ENCODE measurements at places on chromosomes 2 and 18.

GRCh38 chr2:238493880-238494572 lies 67.3 kb downstream of the ASB1 start:
- no peak for DNase-seq

- no peak for DNase-seq
Observed at GRCh38 chr18:3793545-3793944, 343.6 kb downstream of the TGIF1 start.

GRCh38 chr2:28528206-28528605 lies 32.3 kb downstream of the PLB1 start:
- DNase-seq, result no peak

DNA sequence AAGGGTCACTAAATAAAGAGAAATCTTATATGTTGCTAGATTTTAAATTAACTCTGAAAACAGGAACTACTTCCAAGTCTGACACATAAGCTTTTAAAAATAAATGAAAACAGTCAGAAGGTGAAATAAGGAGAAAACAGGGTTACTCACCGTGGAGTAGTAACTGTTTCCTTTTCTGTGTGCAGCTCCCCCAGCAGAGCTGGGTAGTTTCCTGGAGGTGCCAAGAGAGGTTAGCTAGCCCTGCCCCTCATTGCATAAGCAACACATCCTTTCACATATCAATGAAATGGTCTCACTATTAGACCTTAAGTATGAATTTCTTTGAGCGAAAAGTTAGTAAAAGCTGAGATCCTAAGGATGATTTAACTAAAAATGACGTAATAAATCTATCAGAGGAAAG lies 54.0 kb upstream of the GPR75 start:
- DNase-seq, result no peak

GRCh38 chr18:62999392-62999791 lies 284.1 kb downstream of the PHLPP1 start:
- peak; percentile 3 for DNase-seq

DNA sequence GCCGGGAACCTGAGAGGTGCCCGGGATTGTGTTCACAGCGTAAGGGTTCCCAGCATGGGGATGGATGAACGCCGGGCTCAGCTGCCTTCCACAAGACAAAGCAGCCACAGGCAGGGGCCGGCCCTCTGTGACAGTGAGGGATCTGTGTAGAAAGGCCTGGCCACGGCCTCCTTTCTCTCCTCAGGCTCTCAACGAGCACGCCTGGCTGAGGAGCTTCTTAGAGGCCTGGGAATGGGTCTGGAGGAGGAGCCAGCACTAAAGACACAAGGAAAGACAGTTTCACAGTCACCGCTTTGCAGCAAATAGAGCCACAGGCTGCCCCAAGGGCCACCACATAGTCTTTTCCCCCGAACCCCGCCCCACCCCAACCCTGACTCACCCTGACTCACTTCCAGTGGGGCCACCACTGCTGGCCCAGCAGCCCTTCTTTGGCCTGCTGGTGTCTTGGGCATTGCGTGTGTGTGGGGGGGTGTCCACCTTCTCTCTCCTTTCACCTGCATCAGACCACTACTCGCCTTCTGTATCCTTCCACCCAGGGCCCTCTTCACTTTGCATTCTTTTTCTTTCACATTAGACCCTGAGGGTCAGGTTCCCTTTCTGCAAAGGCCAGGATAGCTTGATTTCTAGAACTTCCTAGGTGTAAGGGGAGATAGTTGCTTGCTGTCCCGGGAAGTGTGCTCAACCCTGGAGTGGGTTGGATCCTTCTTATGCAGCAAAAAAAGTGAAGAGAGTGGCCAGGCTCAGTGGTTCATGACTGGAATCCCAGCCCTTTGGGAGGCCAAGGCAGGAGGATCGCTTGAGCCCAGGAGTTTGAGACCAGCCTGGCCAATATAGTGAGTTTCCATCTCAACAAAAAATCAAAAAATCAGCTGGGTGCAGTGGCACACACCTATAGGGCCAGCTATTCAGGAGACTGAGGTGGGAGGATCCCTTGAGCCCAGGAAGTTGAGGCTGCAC lies 19.3 kb upstream of the HPCAL1 start:
- DNase-seq, result peak; percentile 41

- DNase-seq, result no peak
Observed at GRCh38 chr2:130375291-130376266, 19.7 kb downstream of the PTPN18 start.

GRCh38 chr2:224584111-224584784 lies 915 bp downstream of the CUL3 start:
- DNase-seq, result no peak

GRCh38 chr2:231676243-231676642 lies 32.1 kb upstream of the PTMA start:
- no peak for DNase-seq

- no peak for DNase-seq
Observed at GRCh38 chr2:64876137-64876647, 113.0 kb upstream of the SLC1A4 start.

- no peak for DNase-seq
Observed at GRCh38 chr2:126893606-126894005, 5.1 kb upstream of the TEX51 start.

DNA sequence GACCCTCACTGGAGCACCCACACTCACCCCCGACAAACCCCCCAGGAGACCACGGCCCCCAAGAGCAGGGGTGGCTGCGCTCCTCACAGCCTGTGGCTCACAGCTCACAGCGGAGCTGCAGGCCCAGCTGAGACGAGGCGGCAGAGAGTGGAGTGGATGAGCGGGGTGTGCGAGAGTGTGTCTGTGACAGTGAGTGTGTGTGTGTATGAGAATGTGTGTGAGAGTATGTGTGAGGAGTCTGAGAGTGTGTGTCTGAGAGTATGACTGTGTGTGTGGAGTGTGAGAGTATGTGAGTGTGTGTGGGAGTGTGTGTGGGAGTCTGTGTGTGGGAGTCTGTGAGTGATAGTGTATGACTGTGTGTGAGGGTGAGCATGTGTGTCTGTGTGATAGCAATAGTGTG lies 55.3 kb upstream of the ID2 start:
- no peak for DNase-seq

DNA sequence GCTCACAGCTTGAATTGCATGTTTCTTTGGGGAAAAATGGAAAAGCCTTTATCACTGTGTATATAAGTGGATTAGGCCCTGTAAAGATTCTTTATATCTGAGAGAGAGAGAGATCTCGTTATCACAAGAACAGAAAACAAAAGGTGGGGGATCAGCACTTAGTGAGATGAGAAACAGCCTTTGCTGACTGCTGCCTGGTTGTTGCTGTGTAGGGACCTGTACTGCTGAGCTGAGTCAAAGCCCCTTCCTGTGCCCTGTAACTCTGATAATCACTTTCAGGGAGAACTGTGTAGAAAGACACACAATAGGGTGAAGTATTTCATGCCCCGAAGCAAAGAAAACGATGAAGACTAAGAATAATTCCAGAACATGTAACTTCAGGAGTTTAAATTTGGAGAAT lies 30.6 kb upstream of the FAM237A start:
- no peak for DNase-seq

DNA sequence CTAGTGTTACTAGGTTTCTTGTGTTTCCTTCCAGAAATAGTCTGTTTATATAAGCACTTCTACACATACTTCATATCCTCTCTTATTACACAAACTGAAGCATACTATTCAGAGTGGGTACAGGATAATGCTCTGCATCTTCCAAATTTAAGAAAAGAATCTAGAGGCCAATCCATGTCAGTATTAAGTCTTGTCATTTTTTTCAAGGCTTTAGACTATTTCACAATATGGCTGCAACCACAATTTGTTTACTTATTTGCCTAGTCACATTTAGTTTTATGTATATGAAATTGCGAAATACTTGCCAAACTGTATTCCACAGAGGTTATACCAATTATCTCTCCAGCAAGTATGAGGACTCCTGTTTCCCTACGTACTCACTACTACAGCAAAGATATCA lies 27.9 kb downstream of the IWS1 start:
- DNase-seq, result no peak

DNA sequence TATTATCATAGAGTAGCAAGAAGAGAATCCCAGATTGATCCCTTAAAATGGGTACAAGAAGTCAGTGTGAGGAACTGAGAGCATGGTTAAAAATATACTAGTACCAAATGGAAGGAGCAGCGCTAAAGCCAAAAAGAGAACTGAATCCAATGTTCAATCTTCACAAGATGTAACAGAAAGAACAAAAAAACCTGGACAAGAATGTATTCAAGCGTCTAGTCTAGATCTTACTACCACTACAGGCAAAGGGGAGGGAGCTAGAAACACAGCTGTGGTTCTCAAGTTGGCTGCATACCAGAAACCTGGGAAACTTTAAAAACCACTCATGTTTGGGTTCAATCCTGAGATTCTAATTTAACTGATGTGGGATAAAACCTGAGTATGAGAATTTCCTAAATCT lies 57.5 kb downstream of the PIAS2 start:
- DNase-seq, result no peak

DNA sequence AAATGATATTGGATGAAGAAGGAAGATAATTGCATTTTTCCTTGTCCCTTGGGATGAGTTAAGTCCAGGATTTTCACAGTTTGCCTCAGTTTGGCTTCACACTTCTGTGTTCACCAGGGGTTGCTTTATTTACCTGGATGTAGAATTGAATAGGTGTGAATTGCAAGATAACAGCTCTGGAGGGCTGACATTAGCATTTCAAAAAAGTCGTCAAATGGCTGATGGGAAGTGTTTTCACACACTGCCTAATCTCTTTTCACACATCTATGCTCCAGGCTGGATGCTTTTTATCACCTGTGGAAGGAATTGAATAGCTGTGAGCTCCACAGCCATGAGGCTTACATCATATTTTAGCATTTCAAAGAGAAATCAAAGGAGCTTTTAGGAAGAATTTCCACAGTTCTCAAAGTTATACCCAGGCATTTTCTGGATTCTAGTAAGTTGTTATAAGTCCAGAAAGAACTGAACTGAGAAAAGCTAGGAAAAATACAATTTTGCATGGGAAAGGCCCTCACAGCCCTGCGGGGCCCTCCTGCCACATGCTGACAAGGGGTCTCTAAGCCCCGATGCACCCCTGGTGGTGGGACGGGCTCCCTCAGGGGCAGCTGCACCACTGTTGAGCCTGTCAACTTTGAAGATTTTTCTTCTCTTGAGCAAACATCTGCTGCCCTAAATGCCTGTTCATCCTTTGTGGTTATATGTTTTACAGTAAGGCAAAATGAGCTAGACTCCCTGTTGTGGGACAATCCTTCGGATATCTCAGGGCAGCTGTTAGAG lies 43.9 kb downstream of the TEX51 start:
- DNase-seq, result no peak

GRCh38 chr18:9032519-9032918 lies 70.0 kb upstream of the NDUFV2 start:
- DNase-seq, result no peak

DNA sequence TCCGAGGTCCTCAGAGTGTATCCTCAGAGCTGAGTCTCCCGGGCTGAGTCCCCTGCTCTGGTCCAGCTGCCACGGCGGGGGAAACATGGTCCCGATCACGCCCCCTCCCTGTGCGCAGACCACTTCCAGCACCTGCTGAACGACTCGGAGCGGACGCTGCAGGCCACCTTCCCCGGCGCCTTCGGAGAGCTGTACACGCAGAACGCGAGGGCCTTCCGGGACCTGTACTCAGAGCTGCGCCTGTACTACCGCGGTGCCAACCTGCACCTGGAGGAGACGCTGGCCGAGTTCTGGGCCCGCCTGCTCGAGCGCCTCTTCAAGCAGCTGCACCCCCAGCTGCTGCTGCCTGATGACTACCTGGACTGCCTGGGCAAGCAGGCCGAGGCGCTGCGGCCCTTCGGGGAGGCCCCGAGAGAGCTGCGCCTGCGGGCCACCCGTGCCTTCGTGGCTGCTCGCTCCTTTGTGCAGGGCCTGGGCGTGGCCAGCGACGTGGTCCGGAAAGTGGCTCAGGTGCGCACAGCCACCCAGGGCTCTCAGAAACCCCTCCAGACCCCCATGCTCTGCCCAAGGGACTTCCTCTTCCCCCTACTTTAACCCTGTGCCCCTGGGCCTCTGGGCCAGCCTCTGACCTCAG lies 26.7 kb downstream of the GPC1 start:
- no peak for DNase-seq

GRCh38 chr2:120586507-120587278 lies 149.0 kb upstream of the GLI2 start:
- DNase-seq, result no peak

GRCh38 chr2:238060096-238060541 lies 682 bp upstream of the SCLY start:
- DNase-seq, result no peak

GRCh38 chr2:97926946-97927345 lies 68.8 kb downstream of the TMEM131 start:
- no peak for DNase-seq

DNA sequence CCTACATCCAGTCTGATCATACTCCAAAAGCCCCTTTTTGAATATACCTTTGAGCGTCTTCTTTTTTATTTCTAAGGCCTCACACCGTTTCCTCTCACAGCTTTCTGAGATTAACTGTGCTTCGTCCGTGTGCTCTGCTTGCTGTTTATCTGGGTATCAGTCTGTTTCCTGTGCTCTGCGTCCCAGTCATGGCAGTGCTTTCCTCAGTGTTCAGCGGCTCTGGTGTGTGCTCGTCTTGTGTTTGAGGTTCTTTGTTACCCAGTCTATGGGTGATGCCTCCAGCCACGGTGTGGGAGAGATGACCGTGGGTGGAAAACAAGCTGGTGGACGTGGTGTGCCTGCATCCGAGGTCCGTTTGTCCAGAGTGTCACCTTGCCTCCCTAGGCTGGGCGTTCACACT lies 33.6 kb upstream of the BIN1 start:
- DNase-seq, result no peak

DNA sequence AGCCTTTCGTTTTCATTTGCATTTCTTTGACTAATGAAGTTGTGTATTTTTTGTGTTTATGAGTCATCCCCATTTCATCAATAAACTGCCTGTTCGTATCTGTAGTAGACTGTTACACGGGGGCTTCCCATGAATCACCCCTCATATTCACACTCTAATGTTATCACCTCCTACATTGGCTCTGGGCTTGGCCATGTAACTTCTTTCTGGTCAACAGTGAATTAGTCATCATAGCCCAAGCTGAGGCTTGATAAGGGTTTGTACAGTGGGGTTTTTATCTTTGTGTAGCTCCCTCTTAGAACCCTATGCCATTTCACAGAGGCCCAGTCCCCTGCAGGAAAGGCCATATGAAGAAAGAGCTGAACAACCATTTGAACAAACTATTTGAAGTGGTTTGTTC lies 151.0 kb downstream of the CCBE1 start:
- DNase-seq, result no peak

DNA sequence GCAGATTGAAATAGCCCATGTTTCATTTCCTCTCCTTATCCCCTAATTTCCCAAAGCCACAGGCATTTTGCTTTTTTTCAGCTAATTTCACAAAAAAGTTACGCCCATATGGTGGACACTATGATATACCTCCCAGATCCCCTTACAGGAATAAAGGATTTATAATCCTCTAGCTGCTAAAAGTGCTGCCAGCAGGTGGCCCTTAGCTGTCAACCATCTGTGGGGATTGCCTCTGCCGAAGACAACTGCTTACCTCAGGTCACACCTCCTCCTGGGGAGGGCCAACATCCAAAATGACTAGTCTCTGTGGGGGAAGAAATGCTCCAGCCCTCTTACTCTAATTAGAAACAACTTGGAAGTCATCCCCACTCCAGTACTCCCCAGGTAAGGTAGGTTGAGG lies 61.0 kb upstream of the EPB41L3 start:
- DNase-seq, result no peak

Measured in GOT3 (cell line).